ENCODE measurements at places on chromosomes 2 and 18.

DNA sequence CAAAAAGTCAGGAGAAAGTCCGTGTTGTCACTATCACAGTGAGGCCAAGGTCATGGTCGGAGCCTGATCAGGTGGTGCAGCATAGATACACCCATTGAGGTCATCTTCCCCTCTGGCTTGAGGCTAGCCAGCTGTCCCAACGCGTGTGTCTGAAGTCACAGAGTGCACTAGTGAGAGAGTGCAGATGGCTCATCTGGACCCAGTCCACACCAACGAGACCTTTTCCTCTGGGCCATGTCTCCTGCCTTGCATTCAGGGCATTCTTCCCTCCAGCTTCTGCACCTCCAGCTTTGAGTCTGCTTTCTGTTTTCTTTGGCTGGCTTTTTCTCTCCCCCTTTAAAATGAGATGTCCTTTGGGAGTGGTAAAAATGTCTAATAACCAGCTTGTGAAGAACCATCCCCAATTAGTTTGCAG is 146.9 kb downstream of the TDRD15 start:
- DNase-seq = no peak

DNA sequence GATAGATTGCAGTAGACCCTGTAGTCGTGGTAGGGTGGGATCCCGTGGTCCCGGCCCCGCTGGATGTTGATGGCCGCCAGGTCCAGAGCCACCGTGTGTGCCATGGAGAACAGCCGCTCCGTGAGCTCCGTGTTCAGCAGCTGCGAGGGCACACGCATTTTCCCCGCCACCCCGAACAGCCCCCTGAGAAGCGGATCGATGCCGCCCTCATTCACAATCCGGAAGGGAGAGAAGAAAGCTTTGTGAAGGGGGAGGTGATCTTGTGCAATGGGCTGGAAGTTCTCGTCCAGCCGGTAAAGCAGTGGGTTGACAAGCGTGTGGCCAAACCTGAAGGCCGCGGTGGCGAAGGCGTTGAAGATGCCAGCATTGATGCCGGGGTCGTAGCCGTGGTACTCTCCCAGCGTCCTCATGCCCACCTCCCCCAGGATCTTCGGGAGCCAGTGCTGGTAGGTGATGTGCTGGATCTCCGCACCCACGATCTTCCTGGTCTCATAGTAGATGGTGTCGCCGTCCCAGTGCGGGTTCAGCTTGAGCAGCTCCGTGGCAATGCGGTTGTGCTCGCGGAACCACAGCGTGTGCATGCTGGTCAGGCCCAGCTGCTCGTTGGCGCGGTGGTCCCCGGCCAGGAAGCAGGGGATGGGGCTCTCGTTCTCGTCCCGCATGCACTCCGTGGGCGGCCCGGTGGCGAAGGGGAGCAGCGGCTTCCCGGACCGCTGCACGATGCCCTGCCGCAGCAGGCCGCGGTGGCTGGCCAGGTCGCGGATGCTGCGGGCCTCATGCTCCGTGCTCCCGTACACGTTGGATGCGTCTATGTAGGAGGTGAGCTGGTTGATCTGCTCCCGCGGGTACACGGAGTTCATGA is 95.8 kb downstream of the PXDN start:
- DNase-seq = no peak

DNA sequence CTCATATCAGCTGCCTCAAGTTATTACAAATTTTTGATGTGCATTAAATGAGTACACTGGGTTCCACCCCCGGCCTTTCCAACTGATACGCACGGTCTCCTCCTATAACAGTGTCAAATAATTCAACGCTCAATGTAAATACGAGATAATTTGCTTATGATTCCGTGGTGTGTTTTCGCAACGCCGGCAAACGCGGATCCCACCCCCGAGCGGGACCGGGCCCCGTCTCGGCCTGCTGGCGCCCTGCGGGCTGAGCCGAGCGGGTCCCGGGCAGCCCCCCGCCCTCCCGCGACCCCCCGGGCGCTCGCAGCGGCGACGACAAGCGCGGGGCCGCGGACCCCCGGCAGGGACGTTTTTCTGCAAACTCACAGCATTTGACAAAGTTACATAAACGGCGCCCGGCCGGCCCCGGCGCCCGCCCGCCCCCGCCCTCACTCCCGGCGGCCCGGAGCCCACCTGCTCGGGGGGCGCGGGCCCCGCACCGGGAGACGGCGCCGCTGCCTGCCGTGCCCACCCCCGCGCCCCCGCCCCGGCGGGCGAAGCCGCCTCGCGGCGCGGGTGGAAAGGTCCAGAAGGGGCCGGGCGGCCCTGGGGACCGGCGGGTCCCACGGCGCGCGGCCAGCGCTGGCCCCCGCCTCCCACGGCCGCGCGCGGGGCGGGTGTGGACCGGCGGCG is 762 bp downstream of the HDAC4 start:
- DNase-seq = no peak

GRCh38 chr2:164495491-164496223 is 125.6 kb downstream of the GRB14 start:
- DNase-seq = no peak

- no peak for DNase-seq
Observed at GRCh38 chr18:23689031-23689615, at the start of gene LAMA3. TSS of gene LAMA3 (plus strand) at chr18:23689453. CDS start at chr18:23689684, 231 bp downstream.

DNA sequence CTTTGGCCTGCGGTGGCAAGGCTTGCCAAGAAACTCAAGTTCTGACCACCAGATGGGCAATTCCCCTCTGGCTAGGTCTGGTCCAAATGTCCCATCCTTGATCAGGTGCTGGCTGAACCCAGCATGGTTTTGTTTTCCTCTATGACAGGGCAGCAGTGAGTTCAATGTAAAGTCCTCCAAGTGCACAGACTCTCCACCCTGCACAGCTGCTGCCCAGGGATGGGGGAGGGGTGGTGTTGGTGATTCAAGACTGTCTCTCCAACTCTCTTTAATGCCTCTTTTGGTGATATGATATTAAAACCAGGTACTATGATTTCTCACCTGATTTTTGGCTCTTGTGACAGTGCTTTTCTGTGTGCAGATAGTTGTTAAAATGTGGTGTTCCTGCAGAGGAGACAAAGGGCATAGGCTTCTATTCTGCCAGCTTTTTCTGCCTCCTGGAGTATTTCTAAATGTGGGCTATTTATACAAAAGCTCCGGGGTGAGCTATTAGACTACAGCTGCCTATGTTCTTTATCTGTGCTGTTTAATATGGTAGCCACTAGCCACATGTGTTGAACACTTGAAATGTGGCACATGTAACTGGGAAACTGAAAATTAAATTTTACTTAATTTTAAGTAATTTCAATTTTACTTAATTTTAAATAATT is 64.0 kb upstream of the STK39 start:
- DNase-seq = no peak

GRCh38 chr2:232634206-232635150 is 1.1 kb downstream of the EFHD1 start:
- DNase-seq = no peak

- DNase-seq = no peak
Observed at GRCh38 chr2:232860593-232861241, 9.3 kb upstream of the SNORC start.
